ENCODE measurements at places on chromosomes 6 and 20. TPM values are rescaled to one million over a fixed set of nuclear protein-coding genes. Genes with fewer than 3 reads are reported as not detected.

DNA sequence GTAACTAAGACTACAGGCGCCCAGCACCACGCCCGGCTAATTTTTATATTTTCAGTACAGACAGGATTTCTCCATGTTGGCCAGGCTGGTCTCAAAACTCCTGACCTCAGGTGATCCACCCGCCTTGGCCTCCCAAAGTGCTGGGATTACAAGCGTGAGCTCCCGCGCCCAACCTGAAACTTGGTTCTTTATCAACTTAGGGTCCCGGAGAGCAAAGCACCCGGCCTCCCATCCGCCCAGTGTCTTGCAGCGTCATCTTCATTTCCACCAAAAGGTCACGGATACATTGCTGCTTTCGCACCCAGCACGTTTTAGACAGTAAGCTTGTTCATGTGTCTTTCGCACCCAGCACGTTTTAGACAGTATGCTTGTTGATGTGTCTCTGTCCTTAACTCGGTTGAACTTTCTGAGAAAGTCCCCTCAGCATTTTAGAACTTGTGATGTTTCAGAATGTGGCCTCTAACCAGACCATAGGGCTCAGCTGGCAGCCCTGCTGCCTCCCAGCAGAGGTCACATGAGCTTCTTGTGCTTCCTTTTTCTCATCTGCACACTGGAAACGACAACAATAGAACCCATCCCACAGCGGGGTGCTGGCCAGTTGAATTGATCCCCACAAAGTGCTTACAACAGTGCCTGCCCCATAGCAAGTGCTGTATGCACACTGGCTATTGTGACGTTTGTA, 48.8 kb downstream of the PRR18 start:
- DNase-seq: no peak
- peaks cover 47% of the 10 kb centered on the region for H3K27me3 ChIP-seq
- H3K36me3 ChIP-seq: no peaks in the 10 kb centered on the region
- H3K4me3 ChIP-seq: peak overlapping the region; percentile 25

DNA sequence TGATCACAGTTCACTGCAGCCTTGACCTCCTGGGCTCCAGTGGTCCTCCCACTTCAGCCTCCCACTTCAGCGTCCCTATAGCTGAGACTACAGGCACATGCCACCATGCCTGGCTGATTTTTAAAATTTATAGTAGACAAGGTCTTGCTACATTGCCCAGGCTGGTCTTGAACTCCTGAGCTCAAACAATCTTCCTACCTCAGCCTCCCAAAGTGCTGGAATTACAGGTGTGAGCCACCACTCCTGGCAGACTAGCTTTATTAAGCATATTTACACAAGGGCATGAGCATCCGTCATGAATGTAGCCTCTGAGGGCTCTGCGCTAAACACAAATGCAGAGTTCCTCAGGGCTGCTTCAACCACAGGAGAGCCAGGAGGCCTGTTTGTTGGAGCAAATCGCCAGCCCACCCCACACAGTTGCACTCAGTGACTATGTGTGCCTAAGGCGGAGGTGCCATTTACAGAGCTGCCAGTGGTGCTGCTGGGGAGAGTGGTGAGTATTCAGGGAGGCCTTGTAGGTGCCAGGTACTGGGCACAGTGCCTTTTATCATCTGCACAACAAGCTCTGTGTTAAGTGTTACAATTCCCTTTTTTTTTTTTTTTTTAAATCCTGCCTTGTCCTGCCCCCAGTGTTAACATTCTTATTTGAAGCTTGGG, 78.2 kb downstream of the PSMG4 start:
- H3K27ac ChIP-seq: peak overlapping the region; percentile 63
- no peak overlapping the region for H3K4me3 ChIP-seq
- no peak for DNase-seq

DNA sequence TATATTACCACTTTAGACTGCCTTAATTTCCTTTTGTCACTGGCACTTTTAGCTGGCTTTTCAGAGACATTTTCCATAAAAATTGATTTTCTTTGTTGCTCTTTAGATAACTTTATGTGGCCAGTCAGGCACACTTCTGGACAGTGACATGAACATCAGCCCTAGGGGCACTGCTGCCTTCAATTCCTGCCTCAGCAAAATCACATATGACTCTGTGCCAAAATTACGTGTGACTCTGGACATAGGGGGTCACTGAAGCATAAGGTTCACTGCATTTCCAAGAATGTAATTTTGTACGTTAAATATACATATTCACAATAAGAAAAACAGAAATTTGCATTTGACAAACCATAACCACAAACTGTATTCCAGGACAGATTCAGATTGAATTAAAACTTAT, 66.5 kb downstream of the ESF1 start:
- H3K36me3 ChIP-seq: peaks cover 9% of the 10 kb centered on the region
- no peak overlapping the region for H3K4me3 ChIP-seq
- DNase-seq: no peak

TSBP1 gene
- not detected for total RNA-seq

DNA sequence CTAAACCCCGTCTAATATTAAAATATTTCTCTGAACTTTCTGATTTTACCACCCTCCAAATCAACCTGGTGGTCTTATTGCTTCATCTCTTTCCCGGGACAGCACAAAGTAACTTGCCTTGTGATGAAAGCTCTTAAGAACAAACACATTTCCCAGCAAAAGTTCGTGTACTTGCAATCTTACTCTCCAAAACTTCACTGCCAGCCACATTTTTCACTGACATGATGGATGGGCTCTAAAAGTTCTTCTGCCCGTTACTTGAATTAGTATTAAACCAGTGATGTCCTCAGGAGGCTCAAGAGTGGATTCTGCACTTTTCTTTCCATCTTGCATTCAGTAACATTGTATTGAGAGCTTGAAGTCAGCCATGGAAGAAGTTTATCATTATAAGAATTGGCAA, 731.6 kb upstream of the GJE1 start:
- DNase-seq: no peak
- no peaks in the 10 kb centered on the region for H3K36me3 ChIP-seq
- peaks cover 5% of the 10 kb centered on the region for H3K4me1 ChIP-seq

ASIP gene
- not detected for total RNA-seq

DNA sequence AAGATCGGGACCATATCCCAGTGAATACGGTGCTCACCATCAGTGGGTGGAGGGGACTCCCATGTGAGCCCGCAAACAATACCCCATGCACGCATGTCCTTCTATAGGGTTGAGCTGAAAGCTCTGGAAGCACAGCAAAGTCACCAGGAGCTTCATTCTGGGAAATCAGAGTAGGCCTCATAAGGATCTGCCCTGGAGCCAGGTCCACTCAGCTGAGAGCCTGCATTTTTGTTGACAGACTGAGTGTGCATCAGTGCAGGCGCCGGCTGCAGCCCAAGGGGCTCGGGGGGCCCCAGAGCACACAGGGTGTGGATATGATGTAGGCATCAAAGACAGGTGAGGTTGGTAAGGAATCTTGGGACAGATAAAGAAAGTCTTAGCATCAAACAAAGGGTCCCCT, 79.8 kb upstream of the CD93 start:
- DNase-seq: no peak
- peaks cover 5% of the 10 kb centered on the region for H3K27me3 ChIP-seq
- no peaks in the 10 kb centered on the region for H3K36me3 ChIP-seq
- H3K27ac ChIP-seq: no peak overlapping the region

CST4 gene
- not detected for total RNA-seq

DNA sequence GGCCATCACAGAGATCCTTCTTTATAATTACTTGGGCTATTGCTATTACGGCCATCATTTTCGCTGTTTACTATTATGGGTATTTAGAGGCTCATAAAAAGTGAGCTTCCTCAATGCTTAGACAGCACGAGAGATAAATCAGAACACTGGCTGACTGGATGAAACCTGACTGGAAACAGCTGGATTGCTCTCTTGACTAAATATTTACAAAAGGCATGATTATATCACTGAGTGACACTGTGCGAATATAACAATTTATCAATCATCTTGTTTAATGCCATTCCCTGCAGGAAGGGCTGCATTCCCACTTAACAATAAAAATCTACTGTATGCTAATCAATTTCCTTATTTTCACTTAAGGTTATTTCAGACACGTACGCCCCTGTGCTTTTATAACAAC, 260.1 kb upstream of the ARID1B start:
- no peaks in the 10 kb centered on the region for H3K4me1 ChIP-seq
- H3K27me3 ChIP-seq: peaks cover 5% of the 10 kb centered on the region
- no peak overlapping the region for H3K4me3 ChIP-seq
- H3K36me3 ChIP-seq: no peaks in the 10 kb centered on the region

BTN1A1 gene
- total RNA-seq: 0.10 TPM

GRCh38 chr6:43090559-43090956, 14.4 kb downstream of the PTK7 start:
- peaks cover 20% of the 10 kb centered on the region for H3K4me1 ChIP-seq
- no peaks in the 10 kb centered on the region for H3K27me3 ChIP-seq
- DNase-seq: no peak
- no peak overlapping the region for H3K27ac ChIP-seq
- no peaks in the 10 kb centered on the region for H3K36me3 ChIP-seq
- H3K4me3 ChIP-seq: no peak overlapping the region

DNA sequence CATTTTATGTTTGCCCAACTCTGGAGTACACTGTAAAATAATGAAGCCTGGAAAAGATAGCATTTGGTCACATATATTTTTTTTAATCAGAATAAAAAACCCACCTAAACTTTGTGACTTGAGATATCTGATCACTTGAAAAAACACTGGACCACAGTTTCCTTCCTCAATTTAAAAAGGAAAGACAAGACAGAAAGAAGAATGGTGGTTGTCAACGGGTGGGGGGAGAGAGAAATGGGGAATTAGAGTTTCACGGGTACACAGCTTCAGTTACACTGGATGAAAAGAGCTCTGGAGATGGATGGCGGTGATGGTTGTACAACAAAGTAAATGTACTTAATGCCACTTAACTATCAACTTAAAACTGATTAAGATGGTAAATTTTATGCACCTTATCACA, 14.7 kb upstream of the DST start:
- peaks cover 4% of the 10 kb centered on the region for H3K4me1 ChIP-seq
- no peaks in the 10 kb centered on the region for H3K36me3 ChIP-seq
- no peak overlapping the region for H3K27ac ChIP-seq
- H3K4me3 ChIP-seq: no peak overlapping the region
- DNase-seq: no peak

DNA sequence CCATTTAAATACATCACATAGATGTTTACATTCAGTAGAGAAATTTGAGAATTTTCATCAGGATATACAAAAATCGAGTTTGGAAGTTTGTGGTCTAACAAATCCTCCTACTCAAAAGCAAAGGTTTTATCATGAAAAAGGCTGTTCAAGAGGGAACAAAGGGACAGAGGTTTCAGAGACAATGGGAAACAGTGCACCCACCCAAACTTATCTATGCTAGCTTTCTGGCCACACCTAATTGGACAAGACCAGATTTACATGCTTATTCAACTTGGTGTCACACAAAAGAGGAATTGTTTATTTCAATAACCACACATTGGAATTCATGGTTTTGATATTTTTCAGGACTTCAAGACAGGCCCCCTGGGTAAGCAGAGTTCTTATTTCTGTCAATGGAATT, 28.4 kb upstream of the RSPO3 start:
- H3K4me3 ChIP-seq: no peak overlapping the region
- no peak overlapping the region for H3K27ac ChIP-seq
- no peak for DNase-seq
- no peaks in the 10 kb centered on the region for H3K4me1 ChIP-seq
- no peaks in the 10 kb centered on the region for H3K27me3 ChIP-seq

DNA sequence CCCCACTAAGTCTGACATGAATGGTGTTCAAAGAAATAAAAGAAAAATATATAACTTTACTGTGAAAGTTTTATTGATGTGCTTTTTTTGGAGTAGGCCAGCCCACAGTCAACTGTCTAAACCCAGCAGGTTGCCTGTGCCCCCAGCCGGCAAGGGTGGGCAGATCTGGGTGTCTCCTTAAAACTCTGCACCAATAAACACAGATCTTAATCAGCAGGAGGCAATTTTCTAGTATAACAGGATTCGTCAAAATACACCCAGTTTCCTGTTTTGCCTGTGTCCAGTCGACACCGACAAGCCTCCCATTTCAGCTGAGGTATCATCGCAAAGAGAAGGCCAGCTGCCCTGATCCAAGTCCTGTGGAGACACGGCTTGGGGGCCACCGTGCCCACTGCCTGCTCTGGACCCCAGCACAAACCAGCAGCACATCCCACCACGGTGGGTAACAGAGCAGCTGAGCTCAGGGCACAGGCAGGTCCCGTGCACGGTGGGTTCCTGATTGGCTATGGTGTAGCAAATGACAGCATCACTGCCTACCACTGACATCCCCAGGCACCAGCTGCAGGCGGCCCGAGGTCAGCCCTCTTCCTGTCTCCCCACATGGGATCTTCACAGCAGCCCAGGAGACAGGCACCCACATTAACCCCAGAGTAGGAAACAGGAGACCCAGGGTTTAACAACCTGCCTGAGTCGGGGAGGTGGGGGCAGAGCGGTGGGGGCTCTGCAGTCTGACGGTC, 15.7 kb downstream of the BMP7 start:
- no peak overlapping the region for H3K27ac ChIP-seq
- no peak for DNase-seq
- H3K4me3 ChIP-seq: no peak overlapping the region
- no peaks in the 10 kb centered on the region for H3K36me3 ChIP-seq
- no peaks in the 10 kb centered on the region for H3K4me1 ChIP-seq

DNA sequence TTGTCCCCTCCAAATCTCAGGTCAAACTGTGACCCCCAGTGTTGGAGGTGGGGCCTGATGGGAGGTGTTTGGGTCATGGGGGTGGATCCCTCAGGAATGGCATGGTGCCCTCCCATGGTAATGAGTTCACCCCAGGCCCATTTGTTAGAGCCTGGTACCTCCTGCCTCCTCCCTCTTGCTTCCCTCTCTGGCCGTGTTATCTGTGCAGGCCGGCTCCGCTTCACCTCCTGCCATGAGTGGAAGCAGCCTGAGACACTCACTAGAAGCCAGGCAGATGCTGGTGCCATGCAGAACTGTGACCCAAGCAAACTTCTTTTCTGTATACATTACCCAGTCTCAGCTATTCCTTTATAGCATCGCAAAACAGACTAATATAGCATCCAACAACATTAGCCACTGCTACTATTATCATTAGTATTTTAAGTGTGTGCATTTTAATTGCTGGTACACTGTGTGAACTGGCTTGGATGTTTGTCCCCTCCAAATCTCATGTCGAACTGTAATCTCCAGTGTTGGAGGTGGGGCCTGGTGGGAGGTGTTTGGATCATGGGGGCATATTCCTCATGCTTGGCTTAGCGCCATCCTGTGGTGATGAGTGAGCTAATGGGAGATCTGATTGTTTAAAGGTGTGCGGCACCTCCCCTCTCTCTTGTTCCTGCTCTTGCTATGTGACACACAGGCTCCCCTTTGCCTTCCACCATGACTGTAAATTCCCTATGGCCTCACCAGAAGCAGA, 12.2 kb upstream of the OSER1 start:
- H3K4me1 ChIP-seq: peaks cover 29% of the 10 kb centered on the region
- no peaks in the 10 kb centered on the region for H3K27me3 ChIP-seq
- peak overlapping the region; percentile 63 for H3K27ac ChIP-seq
- H3K4me3 ChIP-seq: no peak overlapping the region
- no peak for DNase-seq
- H3K36me3 ChIP-seq: peaks cover 4% of the 10 kb centered on the region

GPLD1 gene
- 0.40 TPM for total RNA-seq
